Fibroblast of upper back skin (primary cell): ENCODE measurements at places on chromosomes 4 and X.

- peak; percentile 70 for DNase-seq
Observed at GRCh38 chrX:115408771-115409400, 119.4 kb downstream of the LUZP4 start.

DNA sequence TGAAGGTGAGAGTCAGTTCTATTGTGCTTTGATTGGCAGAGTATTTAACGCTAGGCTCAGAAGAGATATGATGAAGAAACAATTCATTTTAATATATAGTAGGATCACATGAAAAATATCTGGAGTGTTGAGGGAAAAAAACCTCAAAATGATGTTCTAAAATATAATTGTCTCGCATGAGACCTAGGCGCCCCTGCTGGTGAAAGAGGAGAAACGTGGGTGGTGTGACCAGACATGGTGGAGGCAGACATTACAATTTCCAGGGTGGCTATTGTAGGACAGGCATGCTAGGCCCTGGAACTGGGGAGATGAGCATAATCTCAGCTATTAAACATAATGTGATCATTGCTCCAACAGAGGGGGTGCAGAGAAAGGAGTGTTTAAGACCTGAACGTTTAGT lies 210.0 kb downstream of the HS3ST1 start:
- no peak for DNase-seq

DNA sequence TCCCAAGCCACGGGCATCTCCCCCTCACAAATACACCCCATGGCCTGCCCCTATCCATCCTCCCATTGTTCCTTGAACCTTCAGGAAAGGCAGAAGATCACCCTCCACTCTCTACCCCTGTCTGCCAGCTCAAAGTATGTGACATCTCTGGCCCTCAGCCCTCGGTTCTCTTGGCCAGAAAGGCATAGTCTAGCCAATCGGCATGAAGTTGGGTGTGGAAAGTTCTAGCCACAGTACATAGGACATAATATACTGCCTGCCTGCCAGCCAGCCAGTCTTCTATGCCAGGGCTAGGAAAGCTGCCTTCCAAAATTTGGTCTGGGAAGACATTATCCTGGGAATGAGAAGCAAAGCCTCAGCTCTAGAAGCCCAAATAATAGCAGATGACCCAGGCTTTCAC lies 3.2 kb upstream of the PLP1 start:
- no peak for DNase-seq

- DNase-seq = no peak
Observed at GRCh38 chr4:90606781-90607180, 479.6 kb downstream of the CCSER1 start.

GRCh38 chrX:58051346-58051745 lies 141.1 kb upstream of the ZXDA start:
- DNase-seq = no peak

DNA sequence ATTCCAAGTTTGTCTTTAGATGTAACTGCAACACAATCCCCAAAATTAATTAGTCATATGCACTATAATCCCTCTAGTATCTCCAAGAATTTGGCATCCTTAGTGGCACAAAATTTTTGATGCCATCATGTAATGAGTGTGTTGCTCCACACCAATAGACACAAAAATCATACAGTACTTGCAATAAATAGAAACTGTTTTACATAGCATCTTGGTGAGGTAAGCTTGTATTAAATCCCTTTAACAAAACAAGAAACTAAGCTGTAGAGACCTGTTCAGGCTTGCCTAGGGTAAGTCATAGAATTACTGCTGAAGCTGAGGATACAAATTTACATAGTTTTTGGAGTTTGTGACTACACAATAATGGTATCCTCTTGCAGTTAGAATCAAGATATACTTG lies 64.5 kb upstream of the PRSS12 start:
- peak; percentile 55 for DNase-seq

GRCh38 chrX:153209347-153209746 lies 30.3 kb downstream of the MAGEA1 start:
- DNase-seq = no peak

- no peak for DNase-seq
Observed at GRCh38 chr4:85500110-85500867, 25.3 kb downstream of the ARHGAP24 start.

- no peak for DNase-seq
Observed at GRCh38 chr4:53103481-53103880, 241.4 kb downstream of the RASL11B start.

- DNase-seq = peak; percentile 58
Observed at GRCh38 chr4:184693056-184693455, 40.8 kb downstream of the CENPU start.

GRCh38 chr4:11404431-11404830 lies 24.3 kb downstream of the HS3ST1 start:
- no peak for DNase-seq

DNA sequence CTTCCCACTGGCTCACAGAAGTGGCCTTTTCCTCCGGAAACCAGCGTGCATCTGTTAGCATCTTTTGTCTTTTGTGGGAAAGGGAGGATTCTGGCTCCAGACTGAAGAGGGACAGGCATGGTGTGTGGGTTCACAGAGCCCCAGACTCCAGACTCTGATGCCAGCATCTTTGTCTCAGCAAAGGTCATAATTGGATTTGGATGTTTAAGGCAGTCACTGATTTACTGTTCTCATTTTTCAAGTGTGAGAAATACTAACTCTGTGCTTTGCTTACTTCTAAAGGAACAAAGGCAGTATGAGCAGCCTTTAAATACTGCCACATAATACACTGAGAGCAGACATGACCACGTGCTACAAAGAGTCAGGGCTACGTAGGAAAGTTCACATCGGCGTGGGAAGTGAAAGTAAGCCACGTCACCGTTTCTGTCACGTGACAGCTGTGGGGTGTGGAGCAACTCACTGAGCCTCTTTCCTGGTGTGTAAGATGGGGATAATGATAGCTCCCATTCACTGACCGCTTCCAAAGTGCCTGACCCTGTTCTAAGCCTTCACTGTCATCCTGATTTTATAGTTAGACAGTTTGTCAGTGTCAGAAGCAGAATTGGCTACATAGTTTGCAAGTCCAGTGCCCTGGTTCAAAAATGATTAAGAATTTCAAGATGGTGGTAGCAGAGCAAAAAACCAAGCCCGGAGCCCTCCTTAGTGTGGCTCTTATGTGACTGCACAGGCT lies 24.8 kb upstream of the TMSB4X start:
- DNase-seq = peak; percentile 85

- no peak for DNase-seq
Observed at GRCh38 chr4:75722417-75722816, 2.0 kb upstream of the USO1 start.

DNA sequence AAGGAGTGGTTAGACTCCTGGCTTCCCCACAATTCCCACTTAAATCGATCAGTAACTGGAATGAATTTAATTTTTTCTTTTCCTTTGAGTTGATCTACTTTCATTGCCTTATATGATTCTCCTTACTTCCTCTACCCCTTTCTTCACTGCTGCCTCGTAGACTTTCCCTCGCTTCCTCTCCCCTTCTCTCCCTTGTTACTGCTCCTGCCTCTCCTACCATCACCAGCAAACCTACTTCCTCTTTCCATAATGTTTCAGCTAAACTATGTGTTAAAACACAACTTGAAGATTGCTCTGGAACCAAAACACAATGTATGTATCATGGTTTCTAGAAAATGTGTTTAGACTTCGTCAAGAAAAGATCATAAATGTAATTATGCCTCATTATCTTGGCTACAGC lies 132.0 kb upstream of the TET2 start:
- DNase-seq = no peak

GRCh38 chrX:10171249-10171648 lies 14.5 kb downstream of the CLCN4 start:
- no peak for DNase-seq

DNA sequence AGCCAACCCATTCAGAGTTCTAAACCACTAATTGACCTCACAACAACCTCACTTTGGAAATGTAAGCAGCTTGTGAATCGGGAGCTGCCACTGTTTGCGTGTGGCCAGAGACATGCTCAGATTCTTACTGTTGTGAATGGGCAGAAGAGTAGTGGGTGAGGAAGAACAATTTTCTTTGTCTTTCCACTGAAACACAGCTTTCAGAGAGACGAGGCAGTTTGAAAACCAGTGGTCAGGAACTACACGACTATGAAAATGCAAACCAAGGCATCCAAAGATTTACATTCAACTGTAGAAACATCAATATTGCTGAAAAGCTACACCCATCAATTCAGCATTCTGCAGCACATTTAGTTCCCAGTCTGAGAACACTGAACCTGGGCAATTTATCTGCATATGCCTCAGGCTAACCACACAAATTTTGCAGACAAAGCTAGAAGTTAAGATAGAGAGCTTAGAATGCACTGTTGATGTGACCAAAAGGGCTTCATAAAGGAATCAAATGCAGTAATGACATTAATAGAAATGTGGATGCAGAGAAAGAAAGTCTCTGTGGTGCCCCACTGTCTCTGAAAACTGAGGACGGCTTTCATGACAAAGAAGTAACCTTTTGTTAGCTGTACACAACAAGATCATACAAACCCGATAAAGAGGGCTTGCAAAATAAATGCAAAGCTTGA lies 134.3 kb downstream of the APBB2 start:
- DNase-seq = no peak
